ENCODE measurements at places on chromosomes 16 and 17.

- DNase-seq: no peak
Measured at GRCh38 chr16:87961623-87962022, 10.4 kb downstream of the BANP start.

DNA sequence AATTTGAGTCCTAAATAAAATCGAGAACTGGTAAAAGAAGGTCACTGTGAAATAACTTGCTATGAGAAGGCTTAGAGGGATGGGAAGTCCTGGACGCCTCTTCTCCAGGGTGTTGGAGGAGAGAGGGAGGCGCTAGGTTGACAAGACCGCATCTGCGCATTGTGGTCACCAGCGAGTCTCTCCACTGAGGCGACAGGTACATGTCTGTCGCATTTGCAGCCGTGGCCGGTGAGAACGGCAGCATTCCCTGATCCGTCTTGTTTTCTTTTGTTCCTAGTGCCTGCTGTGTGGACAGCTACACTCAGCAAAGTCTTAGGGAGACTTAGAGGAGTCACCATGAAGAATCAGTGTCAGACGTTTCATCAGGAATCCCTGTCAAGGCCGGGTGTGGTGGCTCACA is 8.1 kb upstream of the ATP6V0C start:
- no peak for DNase-seq

DNA sequence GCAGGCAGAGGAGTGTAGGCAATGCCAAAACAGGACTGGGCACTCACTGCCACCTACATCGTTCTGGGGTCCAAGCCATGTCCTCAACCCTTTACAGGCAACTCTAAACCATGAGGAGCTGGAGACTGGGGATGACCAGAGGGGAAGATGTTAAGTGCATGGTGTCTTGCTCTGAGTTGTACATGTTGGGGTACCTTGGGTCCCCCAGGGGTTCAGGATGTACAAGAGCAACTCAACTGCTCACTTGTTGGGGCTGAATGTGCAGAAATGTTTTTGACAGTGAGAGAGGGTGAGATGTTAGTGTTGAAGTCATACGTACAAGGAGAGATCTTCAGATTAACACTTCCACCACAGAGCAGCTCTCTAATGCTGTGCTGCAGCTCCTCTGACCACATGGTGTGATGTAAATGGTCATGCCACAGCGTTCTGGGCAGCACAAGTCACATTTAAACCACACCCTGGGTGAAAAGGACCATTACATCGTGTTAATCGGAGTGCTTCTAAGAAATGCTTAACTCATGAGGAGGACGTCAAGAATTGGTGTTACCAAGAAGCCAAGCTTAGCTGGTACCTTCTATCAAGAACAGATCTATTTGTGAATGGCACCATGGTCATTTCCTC is 2.4 kb downstream of the CCL18 start:
- no peak for DNase-seq

- no peak for DNase-seq
Measured at GRCh38 chr17:60548990-60549389, 22.9 kb upstream of the APPBP2 start.

Data from pancreas (tissue), 10 donors.